Activated CD8-positive, alpha-beta memory T cell treated with anti-CD3 and anti-CD28 coated beads for 4 hours (primary cell): ENCODE measurements at places on chromosomes 3 and 15.

DNA sequence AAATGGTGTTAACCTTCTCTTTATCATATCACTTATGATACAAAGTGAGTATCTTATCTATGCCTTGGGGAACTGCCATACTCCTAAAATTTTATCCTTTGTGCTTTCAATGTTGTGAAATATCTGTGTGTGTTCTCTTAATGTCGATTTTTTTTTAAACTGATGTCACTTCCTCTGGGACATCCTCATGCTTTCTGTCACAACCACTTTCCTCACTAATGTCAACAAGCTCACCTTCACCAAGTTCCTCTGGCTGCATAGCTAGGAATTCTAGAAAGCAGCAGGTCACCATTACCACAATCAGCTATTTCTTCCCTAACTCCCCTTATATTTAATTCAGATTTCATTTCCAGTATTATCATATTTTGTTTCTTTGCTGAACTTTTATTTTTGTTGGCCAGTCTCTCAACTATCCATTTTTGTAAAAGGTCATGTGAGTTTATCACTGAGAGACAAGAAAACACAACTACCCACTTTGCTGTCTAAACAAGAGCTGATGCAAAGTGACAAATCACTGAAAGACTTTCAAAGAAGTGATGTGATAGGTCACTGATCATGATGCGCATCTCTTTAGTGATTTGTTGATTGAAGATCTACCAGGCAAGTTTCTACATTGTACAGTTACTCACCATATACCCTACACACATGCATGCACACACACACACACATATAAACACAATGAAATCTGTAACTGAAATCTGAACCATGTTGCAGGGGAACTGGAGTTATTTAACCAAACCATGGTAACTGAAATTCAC, 369.0 kb downstream of the ULK4 start:
- DNase-seq = no peak

DNA sequence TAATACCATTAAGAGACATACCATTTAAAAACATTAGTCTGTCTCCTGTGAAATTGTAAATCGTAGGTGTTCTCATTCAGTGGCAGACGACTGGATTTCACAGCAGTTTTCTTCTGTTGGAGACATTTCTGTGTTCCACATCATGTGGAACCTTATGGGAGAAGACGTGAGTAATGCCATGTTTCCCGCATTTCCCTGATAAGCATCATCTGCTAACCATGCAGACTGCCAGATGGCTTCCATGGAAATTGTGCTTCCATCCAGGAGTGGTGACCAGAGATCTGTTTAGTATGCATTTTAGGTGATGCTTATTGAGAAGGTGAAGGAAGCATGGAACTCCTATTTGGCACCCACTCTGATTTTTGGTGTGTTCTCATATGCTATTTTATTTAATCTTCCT, 28.4 kb upstream of the ST3GAL6 start:
- DNase-seq = no peak

DNA sequence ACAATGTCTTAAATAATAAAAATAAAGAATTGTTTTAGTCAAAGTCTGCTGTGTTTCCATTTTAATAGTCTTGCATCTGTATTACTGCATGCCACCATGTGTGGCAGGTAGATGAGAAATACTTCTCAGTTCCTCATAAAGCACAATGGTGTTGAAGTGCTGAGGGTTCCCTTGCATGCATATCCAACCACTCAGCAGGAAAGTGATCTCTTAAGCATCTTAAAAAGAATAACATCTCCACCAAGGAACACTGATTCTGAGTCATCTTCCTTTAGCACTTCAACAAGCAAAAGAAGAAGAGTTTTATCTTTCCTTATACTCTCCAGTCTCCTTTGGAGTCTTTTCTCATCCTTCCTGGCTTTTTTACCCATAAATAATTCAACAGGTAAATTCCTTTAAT, 602.0 kb downstream of the TBL1XR1 start:
- DNase-seq = no peak

DNA sequence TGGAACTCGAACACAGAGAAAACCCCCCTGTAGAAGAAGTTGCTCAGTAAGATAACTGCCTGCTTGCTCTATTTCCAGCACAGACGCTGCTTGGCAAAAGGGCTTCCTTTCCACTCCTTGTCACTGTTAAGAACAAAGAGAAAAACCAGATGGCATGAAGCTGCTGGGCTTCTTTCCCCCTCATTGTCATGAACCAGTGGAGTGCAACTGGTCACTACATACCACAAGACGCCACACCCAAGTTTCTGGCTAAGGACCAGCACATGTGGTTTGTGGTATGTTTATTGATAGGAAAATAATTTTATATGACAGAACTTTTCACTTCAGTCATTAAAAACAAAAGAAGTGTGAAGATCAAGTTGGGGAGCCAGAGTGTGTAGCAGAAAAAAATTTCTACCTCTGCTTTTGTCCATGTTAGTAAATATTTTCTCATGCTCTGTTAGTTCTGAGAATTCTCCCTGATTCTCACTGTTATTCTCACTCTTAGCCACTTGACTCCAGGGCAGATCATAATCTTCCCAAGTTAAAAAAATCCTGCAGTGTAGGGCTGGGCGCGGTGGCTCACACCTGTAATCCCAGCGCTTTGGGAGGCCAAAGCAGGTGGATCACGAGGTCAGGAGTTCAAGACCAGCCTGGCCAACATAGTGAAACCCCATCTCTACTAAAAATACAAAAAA, 37.9 kb downstream of the CLK3 start:
- DNase-seq = no peak

- DNase-seq = no peak
Observed at GRCh38 chr3:63656786-63657185, 4.3 kb downstream of the SNTN start.

GRCh38 chr3:126446301-126446700, 29.4 kb downstream of the ZXDC start:
- no peak for DNase-seq

DNA sequence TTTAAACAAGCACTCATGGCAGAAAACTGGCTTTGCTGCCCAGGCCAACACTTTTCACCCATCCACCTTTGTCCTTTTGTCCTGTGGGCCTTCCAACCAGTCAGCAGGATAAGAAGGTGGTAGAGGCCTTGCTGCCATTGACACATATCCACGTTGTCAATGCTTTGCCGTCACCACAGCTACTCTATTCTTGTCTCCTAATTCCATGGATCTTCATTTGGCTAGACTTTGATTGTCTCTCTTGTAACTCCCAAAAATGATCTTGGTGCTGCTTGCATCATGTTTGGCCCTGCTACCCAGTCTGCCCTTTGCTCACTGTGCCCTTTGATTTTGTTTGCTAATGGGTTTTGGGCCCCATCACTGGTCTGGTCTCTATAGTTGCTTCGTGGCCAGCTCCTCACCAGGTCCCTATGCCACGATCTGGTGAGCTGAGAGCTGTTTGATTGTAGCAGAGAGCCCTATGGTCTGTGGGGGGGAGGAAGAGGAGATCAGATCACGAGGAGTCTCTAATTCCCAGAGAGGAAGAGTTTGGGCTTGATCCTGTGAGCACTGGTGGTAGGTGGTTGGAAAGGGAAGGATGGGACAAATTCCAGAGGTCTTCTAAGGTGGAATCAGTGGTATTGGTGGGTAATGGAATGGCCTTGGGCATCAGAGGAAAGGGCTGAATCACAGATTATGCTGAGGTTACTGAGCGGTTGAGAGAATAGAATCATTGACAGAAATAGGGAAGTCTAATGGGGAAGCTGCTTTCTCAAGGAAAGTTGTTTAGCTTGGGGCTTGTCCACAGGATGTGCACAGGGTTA, 40.3 kb downstream of the ABHD2 start:
- no peak for DNase-seq

GRCh38 chr15:64530472-64530871, 70.1 kb downstream of the ZNF609 start:
- DNase-seq = no peak

DNA sequence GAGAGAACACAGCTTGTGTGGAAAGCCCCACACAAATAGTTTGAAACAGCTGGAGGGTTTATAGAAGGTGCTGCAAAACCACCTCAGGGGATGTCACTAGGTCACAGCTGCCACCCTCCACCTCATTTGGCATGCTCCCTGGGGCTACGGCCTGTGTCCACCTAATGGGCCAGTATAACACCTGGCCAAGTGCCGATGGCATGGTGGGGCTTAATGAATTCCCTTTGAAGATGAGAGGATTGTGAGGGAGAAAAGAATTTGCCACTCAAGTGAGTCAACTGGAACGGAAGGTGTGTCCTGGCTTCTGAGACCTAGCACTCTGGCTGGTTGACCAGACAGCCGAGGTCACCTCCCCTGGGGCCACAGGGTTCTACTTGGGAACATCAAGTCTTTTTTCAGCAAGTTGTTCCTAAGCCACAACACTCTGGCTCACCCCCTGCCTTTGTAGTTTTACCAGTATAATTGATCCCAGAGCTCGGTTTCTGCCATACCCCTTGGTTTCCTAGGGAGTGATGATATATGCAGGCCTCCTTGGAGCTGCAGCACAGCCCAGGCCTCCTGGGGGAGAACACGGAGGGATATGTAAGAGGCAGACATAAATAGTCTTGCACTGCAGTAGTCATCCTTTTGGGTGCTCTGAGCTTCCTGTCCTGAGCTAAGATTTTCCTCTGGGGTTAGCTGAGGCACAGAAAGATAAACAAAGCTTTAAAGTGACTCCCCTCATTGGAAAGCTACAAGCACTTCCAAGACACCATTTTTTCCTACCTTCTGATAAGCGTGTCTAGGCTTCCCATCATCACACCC, 178.2 kb upstream of the LPP start:
- no peak for DNase-seq

GRCh38 chr3:73786321-73786807, 161.6 kb upstream of the PDZRN3 start:
- no peak for DNase-seq

GRCh38 chr3:120326784-120327183, 22.4 kb downstream of the LRRC58 start:
- no peak for DNase-seq
